H7 (cell line): ENCODE measurements at places on chromosomes 12 and 14. TPM values are rescaled to one million over a fixed set of nuclear protein-coding genes. Genes with fewer than 3 reads are reported as not detected.

- DNase-seq, result no peak
These were observed 980 bp upstream of the RNASE8 start for GRCh38 chr14:21056520-21057163.

DNA sequence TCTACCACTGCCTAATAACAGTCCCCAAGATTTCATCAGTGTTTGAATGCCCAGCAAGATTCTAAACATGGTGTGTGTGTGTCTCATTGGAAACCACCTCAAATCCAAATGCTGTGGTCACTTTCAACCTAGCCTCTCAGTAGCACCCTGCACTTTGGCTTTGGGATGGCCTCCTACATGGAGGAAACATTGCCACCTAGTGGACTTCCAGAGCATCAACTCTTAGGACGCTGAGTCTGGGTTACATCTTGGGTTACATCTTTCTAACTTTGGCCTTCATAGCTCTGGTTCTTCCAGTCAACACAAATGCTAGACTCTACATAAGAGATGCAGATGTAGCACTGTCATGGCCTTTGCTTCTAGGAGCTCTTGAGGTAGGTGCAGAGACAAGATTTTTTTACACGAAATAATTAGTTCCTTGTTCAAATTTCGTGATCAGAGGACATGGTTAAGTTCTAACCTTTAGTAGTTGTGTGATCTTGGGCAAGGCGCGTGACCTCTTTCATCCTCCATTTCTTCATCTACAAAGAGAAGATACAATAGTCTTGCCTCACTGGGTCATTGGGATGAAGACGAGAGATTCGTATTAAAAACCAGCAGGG, 113.5 kb upstream of the VASH1 start:
- DNase-seq, result peak; percentile 69

AMN gene
- total RNA-seq, result 0.92 and 1.7 TPM in 2 replicates

DNA sequence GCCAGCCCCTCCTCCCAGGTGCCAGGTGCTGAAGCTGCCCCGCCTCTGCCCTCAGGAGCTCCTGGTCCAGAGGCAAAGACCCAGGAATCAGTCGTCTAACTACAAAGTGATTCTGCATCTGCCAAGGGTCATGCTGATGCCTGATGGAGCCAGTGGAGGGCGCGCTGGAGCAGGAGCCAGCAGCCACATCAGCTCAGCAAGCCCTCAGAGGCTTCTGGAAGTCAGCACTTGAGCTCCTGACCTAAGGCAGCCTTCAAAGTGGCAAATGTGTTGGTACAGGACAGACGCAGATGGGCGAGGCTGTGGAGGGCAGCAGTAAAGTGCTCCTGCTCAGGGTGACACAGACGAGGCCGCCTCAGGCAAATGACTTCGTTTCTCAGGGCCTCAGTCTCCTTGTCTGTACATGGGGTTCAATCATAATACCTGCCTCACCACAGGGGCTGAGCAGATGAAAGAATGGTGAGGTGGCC, 10.9 kb downstream of the C12orf43 start:
- DNase-seq, result peak; percentile 85

ADGRD1 gene
- 0.89 and 0.97 TPM in 2 replicates for total RNA-seq

GRCh38 chr12:104648756-104649155, 192.0 kb downstream of the CHST11 start:
- DNase-seq, result no peak

EDDM3A gene
- total RNA-seq, result not detected in 2 replicates
